Left forelimb (tissue), 1 donor: ENCODE measurements at places on chromosomes 7 and 10.

GRCh38 chr7:117149692-117150091 is 173.2 kb downstream of the WNT2 start:
- DNase-seq: no peak

DNA sequence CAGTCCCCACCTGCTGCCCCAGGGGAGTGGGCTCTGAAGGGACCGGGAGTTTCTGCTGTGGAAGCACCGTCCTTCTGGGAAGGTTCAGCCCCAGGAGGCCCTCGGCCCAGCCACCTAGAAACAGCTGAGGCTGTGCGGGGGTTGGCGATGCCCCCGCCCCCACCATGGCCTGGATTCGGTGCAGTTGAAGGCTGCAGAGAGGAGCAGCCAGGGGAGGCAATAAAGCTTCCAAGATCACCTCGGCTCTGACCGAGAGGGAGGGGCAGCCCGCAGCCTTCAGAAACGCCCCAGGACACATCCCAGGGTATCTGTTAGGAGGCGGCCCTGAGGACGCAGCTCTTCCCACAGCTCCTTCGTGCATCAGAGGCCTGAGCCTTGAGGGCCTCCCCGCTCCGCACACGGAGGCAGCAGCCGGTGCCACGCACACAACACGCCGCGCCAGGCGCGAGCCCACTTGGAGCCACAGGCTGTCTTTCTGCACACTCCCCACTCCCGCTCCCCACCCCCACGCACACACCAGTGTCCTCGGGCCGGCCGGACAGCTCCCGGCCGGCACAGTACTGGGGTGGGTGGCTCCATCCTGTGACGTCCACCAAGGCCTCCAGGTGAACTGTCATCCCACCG is 1.6 kb downstream of the KNDC1 start:
- DNase-seq: peak; percentile 51

- DNase-seq: no peak
These were observed 11.9 kb downstream of the LRRC4 start for GRCh38 chr7:128019288-128019687.

DNA sequence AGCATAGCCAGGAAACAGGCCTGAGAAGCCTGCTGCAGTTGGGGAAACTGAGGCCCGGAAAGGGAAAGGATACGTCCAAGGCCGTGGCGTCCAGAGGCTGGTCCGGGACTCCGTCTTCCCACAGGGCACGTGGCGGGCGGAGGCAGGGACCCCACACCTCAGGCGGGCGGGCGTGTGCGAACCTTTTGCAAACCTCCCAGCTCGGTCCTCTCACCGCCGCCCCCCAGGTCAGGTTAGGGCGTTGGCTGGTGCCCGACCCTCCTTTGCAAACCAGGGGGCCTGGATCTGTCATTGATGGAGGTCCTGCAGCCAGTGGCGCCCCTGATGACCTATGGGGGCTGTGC is 19.3 kb downstream of the FAM20C start:
- DNase-seq: no peak

DNA sequence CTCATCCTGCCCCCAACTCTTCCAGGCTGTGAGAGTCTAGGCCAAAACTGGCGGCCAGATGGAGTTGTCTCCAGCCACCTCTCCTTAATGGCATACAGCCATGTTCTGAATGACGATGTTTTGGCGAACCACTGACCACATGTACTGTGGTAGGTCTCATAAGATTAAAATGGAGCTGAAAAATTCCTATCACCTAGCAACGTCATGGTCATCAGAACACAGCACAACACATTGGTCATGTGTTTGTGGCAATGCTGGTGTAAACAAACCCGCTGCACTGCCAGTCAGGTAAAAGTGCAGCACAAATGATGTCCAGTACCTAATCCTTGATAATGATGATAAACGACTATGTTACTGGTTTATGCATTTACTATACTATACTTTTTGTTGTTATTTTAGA is 290.0 kb upstream of the MKI67 start:
- DNase-seq: no peak

DNA sequence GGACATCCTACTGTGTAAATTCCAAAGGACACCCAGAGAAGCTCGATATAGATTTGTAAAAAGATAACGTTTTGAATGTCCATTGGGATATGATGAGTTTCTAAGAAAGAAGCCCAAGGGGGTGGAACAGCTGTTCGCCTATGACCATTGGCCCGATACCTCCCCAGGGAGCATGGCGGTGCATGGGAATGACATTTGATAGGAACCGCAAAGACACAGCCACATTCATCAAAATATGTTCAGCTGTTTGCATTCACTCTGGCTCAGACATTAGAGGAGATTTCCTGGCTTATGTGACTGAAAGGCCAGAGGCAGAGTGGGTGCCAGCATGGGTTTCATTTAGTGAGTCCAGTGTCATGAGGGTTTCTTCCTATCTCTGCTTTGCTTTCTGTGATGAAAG is 56.0 kb upstream of the BAIAP2L1 start:
- no peak for DNase-seq

DNA sequence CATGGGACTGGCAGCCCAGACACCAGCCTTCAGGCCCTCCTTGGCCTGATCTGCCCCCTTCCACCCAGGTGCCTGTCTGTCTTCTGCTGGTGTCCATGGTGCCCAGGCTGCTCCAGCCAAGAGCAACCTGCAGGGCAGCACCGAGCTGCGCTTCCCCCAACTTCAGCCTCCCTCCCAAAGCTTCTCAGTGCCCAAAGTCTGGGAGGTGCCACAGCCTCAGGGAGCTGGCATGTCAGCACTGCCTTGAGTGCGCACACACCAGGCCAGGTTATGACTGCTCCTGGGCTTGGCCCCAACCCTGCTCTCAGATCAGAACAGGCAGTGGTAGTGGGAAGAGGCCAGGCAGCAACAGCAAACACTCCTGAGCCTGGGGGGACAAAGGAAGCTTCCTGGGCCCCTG is 304.6 kb upstream of the NRG3 start:
- DNase-seq: no peak

GRCh38 chr10:69033256-69033655 is 44.7 kb downstream of the KIFBP start:
- DNase-seq: no peak

GRCh38 chr10:130179640-130180039 is 43.4 kb downstream of the GLRX3 start:
- no peak for DNase-seq

DNA sequence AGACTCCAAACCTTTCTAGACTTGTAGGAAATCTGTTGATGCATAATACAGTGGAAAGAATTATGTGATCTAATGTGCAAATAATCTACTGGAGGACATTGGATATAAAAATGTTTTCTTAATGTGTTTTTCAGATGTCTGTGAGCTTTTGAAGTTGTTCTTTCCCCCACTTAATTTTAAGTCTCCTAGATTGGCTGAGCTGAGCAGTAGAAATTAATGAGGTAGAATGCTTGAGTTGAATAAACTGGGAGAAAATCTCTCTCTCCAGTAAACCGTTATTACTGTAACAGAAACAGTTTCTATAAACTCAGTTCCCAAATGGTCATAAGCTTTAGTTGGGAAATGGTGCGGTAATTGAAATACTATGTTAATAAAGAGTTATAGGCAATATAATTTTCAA is 15.7 kb downstream of the CSGALNACT2 start:
- DNase-seq: no peak

- DNase-seq: no peak
These were observed 8.3 kb downstream of the LSM5 start for GRCh38 chr7:32481921-32482320.

DNA sequence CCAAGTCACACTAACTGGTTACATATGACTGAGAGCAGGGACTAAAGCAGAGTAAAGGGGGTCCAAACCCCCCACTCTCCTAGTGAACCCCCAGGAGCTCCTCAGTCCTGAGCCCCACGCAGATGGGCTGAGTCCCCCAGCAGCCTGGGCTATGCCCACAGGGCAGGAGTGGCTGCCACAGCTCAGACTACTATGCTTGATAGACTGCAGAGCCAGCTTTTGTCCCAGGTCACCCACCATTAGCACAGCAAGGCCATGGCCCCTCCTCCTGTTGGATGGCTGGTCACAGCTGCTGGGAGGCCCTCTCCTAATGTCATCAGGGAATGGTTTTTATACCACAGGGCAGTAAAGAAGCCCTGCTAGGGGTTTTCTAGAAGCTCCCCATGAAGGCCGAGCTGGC is 46.3 kb upstream of the FGFR2 start:
- DNase-seq: no peak

- DNase-seq: no peak
These were observed 105.6 kb downstream of the NSUN6 start for GRCh38 chr10:18545621-18546305.

DNA sequence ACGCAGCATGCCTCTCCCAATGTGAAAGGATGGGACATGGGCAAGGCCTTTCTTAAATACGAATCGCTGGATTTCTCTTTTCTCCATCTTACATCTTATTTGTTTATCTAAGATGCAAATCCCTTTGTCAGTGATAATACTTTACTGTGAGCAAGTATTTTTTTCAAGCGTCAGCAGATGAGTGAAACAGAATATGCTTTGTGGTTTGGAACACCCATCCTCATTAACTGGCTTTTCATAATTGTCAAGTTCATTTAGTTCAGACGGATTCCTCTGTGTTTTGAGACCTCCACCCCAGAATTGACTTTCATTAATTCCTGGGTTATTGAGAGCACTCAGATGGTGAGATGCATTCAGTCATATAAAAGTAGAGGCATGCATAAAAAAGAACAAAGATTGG is 149.8 kb downstream of the NSUN6 start:
- DNase-seq: no peak

DNA sequence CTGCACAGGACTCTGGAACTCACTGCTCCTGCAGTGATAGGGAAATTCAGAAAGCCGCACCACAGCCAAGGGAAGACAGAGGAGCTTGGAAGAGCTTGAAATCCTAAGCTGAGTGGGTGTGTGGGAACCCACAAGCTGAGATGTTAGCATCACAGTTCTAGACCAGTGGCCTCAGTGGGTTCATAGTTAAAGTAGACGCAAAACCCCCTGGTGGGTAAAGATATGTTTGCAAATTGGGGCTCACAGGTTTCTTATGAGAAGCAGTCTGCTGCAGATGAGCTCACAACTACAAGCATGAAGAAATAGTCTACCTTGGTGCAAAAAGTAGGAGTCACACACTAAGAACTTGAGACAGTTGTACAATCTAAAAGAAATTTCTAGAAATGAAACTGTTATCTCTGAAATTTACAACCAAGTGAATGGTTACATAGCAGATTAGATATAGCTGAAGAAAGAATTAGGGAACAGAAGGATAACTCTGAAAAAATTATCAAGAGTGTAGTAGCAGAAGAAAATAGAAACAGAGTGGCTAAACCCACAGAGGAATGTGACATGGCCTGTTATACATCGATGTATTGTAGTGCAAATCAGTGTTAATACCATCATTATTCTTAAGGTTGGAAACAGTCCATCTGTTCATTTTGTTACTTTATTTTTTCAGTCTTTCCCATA is 77.2 kb downstream of the DYNC2I1 start:
- no peak for DNase-seq

- DNase-seq: no peak
These were observed 50.4 kb downstream of the RGS10 start for GRCh38 chr10:119491966-119492757.

DNA sequence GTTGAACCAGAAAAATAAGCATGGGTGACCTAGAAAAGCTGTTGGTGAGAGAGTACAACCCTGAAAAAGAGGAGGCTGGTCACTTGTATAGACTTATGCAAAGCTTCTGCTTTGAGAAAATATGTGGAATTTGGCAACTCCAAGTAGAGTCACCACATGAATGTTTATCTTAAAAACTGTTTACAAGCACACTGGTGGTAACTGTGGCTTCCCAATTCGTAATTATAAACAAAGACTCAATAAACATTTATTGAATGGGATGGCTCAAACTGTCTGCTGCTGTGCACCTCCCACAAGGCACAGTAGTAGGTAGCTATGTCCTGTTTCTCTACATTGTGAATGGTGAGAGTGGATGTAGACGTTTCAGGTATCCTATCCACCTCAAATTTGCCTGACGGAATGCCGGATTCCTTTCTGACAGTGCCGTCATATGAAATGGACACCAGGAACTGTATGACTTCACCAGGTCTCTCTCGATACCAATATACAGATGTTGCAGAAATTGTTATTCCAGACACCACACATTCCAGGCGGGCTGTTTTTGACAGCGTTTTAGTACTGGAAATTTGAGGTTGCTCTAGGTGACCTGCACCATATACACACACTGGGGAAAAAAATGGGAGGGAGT is 43.4 kb upstream of the TARP start:
- DNase-seq: no peak

GRCh38 chr10:43205681-43206390 is 61.0 kb downstream of the RASGEF1A start:
- DNase-seq: peak; percentile 59

- DNase-seq: no peak
These were observed 348.2 kb downstream of the PTPRN2 start for GRCh38 chr7:158239290-158239981.

DNA sequence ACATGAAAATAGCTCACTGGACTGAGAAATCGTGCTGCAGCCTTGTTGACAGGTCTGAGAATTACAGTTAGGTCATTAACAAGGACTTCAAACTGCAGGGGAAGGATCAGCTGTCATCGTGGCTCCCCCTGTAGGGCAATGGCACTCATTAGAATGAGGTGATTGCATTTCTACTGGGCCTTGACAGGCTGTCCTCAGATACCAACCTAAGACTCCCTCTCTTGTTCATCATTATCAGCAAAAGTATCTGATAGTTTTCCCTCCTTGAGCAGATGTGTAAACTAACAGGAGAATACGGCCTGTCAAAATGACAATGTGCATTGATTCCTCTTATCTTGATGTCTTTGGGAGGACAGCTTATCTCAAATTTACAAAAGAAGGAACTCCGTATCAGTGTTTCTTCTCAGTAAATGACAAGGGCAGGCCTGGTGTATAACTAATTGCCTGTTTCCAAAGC is 648.5 kb upstream of the LRRN3 start:
- no peak for DNase-seq

GRCh38 chr10:58477122-58477521 is 35.5 kb upstream of the BICC1 start:
- DNase-seq: peak; percentile 68

GRCh38 chr7:41232086-41232485 is 470.8 kb downstream of the INHBA start:
- no peak for DNase-seq

GRCh38 chr7:106279425-106280197 is 5.2 kb downstream of the NAMPT start:
- DNase-seq: no peak

GRCh38 chr10:88409824-88410223 is 173.3 kb downstream of the RNLS start:
- no peak for DNase-seq

DNA sequence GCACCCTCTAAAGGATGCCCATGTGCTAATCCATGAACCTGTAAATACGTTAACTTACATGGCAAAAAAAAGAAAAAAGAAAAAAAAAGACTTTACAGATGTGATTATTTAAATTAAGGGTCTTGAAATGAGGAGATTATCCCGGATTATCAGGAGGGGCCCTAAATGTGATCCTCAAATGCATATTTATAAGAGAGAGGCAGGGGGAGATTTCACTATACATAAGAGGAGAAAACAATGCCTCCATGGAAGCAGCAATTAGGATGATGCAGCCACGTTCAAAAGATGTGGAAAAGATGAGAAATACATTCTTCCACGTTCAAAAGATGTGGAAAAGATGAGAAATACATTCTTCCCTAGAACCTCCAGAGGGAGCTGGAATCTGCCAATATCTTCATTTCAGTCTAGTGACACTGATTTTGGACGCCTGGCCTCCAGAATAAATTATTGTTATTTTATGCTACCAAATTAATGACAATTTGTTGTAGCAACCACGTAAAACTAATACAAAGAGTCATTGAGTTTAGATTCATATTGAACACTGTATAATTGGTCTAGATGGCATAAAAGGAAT is 328.4 kb upstream of the GNAI1 start:
- no peak for DNase-seq

- no peak for DNase-seq
These were observed 27.4 kb downstream of the ASZ1 start for GRCh38 chr7:117399820-117400422.

- DNase-seq: no peak
These were observed 337 bp downstream of the TRIL start for GRCh38 chr7:28957751-28958234.
